ENCODE measurements at places on chromosomes 2 and 18.

DNA sequence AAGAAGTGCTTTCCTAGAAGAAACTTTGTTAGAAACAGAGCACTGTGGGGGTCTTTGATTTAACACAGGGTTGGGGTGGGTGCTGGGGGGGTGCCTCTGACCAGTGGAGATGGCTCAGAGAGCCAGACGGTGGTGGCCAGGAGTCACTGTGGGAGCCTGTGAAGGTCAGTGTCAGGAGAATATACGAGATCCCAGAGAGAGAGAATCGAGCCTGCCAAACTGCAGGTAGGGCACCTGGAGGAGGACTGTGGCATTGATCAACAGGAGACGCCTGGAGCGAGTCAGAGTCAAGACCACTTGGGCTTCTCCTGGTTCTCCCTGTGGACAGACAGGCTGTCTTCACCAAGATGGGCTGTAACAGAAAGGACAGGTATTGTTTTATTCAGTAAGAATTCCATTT is 136.5 kb upstream of the TWIST2 start:
- no peak for DNase-seq

GRCh38 chr2:45974762-45975408 is 322.3 kb upstream of the EPAS1 start:
- DNase-seq, result no peak

DNA sequence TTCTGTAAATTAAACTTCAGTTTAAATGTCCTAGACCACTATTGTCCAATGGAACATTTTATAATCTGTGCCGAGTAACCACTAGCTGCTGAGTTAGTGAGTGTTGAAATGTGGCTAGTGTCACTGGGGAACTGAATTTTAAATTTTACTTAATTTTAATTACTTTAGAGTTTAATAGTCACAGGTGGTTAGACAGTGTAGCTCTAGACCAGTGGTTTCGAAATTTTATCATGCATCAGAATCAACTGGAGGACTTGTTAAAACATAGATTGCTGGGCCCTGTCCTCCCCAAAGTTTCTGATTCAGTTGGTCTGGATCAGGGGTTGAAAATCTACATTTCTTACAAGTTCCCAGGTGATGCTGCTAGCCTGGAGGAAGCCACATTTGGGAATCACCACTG is 110.4 kb downstream of the FMNL2 start:
- no peak for DNase-seq

DNA sequence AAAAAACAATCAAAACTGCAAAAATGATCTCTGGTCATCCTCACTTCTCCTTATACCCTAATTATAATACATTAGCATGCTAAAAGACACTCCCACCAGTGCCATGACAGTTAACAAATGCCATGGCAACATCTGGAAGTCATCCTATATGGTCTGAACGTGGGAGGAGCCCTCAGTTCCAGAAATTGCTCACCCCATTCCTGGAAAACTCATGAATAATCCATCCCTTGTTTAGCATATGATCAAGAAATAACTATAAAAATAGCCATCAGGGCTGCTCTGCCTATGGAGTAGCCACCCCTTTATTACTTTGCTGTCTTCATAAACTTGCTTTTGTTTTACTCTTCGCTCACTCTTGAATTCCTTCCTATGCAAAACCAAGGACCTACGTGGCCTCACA is 5.7 kb upstream of the C2orf80 start:
- no peak for DNase-seq

DNA sequence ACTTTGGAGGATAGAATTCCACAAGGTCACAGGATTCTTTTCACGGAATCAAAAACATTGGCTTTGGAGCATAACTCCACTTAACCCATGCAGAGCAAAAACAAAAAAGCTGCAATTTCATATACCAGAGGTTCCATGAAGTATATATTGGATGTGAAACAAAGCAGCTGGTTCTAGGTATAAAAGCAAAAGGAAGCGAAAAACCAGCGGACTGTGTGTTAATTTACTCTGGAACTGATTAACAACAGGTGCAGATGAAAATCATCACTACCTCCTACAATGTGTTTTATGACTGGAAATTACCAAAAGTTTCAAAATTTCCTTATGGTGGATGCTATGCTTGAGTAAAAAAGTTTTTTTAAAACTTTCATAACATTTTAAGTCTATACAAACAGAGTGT is 54.4 kb upstream of the LINC00305 start:
- DNase-seq, result no peak

GRCh38 chr2:188892636-188893035 is 81.5 kb upstream of the COL3A1 start:
- DNase-seq, result peak; percentile 33

DNA sequence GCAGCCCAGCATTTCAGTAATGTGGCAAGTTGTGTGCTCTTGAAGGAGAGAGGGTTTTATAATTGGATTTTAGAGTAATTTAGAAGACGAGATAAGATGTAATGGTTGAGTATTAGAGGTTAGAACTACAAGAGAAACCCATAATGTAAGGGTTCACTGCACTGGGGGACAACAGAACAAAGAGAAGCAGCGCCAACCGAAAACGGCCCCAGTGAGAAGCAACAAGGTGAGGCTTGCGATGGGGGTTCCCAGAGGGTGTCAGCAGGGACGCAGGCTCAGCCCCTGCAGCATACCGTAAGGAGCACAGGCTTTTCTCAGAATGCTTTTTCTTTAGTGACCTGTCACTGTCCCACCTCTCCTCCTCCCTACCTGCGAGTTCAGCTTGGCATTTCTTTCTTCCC is 183.9 kb upstream of the ETAA1 start:
- no peak for DNase-seq

- no peak for DNase-seq
Measured at GRCh38 chr2:98293931-98294687, 52.1 kb upstream of the CNGA3 start.

DNA sequence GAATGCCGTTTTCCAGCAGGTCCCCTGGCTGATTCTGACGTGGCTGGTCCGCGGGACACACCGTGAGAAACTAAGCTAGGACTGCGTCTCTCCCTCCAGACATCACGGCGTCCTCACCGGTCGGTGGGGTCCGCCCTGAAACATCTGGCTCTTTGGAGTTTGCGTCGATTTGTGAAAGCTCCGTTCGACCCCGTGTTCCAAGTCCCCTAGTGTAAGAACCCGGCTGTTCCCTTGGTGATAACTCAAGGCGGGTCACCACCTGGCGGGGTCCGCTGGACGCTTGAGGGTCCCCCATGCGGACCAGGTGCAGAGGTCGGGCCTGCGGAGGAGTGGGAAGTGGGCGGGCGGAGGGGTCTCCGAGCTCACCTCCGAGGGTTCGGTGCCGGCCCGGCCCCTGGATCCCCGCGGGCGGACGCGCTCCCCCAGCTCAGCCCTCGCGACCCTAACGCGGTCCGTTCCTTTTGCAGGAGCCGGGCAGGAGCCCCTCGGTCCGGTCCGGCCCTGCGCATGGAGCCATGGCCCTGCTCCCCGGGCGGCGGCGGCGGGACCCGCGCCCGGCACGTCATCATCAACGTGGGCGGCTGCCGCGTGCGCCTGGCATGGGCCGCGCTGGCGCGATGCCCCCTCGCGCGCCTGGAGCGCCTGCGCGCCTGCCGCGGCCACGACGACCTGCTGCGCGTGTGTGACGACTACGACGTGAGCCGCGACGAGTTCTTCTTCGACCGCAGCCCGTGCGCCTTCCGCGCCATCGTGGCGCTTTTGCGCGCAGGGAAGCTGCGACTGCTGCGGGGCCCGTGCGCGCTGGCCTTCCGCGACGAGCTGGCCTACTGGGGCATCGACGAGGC is 65.6 kb downstream of the KCNG2 start:
- no peak for DNase-seq

- DNase-seq, result no peak
Measured at GRCh38 chr2:161117506-161117905, 42.7 kb upstream of the TANK start.

- no peak for DNase-seq
Measured at GRCh38 chr2:152440460-152440859, 105.5 kb downstream of the FMNL2 start.

- DNase-seq, result no peak
Measured at GRCh38 chr2:28430377-28430765, 37.7 kb downstream of the FOSL2 start.

GRCh38 chr18:21486905-21487437 is 113.5 kb downstream of the ESCO1 start:
- no peak for DNase-seq

DNA sequence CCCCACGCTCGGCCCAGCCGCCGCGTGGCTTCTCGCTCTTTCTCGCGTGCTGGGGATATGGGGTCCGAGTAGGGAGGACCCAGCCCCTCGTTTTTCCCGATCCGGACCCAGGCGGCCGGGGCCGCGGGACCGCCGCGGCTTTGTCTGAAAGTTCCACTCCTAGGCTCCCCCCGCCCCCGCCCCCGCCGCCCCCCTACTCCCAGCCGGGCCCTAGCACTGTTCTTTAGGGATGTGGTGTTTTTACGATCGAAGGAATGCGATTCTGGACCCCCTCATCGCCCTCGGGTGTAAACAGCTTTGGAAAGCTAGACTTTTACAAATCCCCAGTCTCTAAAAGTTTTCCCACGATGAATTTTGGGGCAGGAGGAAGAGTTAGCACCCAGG is 819 bp downstream of the TGIF1 start:
- no peak for DNase-seq

DNA sequence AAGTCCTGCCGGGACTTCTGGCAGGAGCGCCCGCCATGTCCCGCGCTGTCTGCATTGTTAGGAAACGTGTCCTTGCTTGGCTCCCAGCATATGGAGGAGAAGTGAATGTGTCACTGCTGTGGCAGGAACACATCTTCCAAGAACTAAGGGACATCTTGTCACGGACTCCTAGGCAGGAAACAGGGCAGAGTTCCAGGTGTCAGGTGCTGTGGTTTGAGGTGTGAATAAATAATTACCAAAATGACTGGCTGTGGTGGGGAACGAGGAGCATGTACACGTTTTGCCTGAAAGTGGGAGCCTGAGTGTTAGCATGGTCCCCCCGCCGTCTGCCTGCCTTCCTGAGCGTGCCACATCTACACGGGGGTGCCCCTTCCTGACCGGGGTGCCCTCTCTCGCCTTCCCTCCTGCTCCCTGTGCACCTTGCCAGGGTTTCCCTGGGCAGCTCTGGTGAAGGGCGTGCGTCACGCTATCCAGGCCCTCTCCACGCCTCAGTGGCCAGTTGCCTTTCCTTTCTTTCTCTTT is 237.5 kb downstream of the LDLRAD4 start:
- DNase-seq, result no peak

DNA sequence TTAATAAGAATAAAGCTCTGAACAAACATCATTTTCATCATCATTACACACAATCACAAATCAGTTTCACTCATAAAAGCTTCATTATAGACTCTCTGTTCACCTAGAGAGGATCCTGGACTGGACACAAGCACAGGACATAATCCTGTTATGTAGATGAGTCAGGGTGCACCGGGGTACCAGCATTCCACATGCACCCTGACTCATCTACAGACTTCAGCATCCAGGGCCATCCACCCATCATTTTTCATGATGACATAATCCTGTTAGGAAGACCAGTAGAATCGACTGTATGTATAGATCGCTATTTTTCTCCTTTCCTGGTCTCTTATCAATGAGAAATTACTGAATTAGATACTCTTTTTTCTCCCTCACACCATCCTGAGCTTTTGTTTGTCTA is 73.7 kb upstream of the PIK3C3 start:
- peak; percentile 64 for DNase-seq

GRCh38 chr2:3414133-3414860 is 34.8 kb downstream of the TRAPPC12 start:
- DNase-seq, result no peak

GRCh38 chr2:58925676-58926081 is 684.6 kb upstream of the FANCL start:
- peak; percentile 58 for DNase-seq

DNA sequence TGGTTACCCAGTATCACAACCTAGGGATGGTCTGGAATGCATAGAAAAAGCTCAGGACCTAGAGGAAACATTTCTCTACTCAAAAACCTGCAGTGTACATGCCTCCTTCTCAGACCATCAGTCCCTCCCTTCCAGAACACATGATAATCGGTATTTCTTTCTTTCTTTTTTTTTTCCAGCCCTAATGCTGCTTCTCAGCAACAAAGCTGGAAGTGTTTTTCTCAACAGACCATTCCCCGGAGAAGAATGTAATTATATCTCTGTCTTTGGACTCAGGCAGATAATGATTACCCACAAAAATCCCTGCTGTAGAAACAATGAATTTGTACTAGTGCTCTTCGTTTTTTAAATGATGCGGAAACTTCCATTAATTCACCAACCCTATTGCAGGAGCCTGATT is 44.1 kb upstream of the NDUFV2 start:
- DNase-seq, result peak; percentile 73

DNA sequence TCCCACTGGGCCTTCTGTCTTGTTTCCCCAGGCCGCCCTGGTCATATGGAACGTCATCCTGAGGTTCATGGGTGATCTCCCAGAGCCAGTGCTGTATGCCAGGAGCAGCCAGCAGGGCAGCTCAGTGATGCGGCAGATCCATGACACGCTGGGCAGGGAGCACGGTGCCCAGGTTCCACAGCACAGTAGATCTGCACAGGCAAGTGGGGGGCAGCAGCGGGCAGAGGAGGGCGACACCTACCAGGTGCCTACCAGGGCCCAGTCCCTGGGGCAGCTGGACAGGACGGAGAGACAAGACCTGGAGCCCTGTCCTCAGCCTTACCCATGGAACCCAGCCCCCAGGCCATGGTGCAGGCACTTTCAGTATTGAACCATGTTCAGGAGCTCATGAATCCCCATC is 36.1 kb upstream of the GPR17 start:
- DNase-seq, result no peak

DNA sequence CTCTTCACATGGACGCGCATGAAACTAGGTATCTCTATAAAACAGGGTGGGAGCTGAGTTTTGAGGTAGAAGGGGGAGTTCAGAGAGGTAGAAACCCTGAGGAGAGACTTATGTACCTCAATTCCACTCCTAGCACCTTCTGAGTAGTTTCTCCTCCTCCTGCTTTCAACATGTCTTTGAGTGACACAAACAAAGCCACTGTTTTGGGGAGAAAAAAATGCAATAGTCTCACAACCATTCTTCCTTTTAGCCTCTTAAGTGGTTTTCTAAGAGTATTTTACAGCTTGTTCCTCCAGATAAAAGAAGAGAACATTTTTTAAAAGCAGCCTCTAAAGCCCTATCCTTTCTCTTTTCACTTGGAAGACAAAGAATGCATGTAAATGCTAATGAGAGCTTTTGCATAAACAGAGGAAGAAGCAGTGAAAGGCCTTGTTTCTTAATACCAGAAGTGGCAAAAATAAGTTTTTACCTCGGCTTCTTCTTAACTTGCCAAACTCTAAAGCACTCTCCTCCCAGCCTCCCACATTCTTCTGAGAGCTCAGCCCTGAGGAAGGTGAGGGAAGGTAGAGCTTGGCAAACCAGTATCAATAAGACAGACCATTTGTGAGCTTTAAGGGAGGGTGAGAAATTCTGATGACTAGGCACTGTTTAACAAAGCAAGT is 1304.4 kb upstream of the ACVR2A start:
- no peak for DNase-seq

GRCh38 chr18:9683418-9684396 is 24.4 kb upstream of the RAB31 start:
- peak; percentile 63 for DNase-seq

- DNase-seq, result no peak
Measured at GRCh38 chr2:238143239-238143951, 4.9 kb downstream of the KLHL30 start.

- no peak for DNase-seq
Measured at GRCh38 chr2:193946806-193947205, 1710.2 kb upstream of the SLC39A10 start.

Data from astrocyte (in vitro differentiated cells and primary cell).